ENCODE measurements at places on chromosomes 11 and 22.
A peak's percentile ranks its signal among the peaks of the same experiment; 100 is the strongest.

GRCh38 chr11:105206633-105207032, 67.1 kb upstream of the CARD18 start:
- no peak for DNase-seq

- DNase-seq: peak; percentile 50
Observed at GRCh38 chr11:11843211-11843621, 1.4 kb downstream of the USP47 start.

DNA sequence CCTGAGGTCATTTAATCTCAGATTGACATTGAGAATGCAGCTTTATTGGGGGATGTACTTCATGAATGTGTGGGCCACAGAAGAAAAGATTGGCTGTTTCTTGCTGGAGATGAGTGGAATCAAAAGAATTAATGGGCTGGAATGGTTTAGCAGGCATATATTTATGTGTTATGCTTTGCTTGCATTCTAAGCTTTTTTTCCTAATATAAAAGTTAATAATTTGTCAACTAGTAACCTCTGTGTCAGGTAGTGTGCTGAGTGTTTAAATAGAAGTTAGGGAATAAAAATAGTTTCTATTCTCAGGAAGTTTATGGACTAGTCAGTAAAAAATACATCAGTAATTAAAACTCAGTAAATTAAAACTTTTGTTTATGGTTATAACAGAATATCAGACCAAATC, 67.4 kb upstream of the PRODH start:
- no peak for DNase-seq

DNA sequence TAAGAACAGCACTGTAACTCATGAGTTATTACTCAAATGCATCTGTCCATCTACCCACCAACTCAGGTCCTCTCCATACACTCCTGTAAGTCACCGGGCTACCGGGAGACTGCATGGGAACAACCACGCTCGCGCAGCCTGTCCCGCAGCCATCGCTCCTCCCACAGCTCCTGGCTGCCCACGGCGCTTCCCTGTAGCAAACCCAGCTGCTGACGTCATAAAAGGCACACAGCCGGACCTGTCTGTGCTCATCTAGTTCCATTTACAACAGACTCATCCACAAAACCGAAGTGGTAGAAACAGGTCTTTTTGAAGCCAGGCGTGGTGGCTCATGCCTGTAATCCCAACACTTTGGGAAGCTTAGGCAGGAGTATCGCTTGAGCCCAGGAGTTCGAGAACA, 23.4 kb upstream of the PACSIN2 start:
- no peak for DNase-seq

DNA sequence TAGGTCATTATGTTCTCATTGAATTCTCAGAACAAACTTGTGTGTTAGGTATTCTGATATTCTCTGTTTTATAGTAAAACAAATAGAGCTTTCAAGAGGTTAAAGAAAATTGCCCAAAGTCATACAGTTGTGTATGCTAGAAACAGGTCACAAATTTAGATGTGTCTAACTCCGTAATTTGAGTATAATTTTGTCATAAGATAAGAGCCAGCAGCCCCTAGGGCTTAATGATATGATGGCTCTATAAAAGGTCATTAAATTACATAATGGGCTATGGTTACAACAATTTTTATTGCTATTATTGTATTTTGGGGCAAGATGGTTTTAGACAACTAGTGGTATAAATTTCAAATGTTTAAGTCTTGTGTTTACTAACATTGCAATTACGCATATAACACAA, 701.9 kb downstream of the LUZP2 start:
- DNase-seq: no peak

GRCh38 chr11:17004486-17005148, 9.6 kb downstream of the PLEKHA7 start:
- no peak for DNase-seq

GRCh38 chr22:34639911-34640310, 426.0 kb upstream of the ISX start:
- DNase-seq: no peak

- DNase-seq: no peak
Observed at GRCh38 chr11:44578279-44578678, 12.8 kb downstream of the CD82 start.

DNA sequence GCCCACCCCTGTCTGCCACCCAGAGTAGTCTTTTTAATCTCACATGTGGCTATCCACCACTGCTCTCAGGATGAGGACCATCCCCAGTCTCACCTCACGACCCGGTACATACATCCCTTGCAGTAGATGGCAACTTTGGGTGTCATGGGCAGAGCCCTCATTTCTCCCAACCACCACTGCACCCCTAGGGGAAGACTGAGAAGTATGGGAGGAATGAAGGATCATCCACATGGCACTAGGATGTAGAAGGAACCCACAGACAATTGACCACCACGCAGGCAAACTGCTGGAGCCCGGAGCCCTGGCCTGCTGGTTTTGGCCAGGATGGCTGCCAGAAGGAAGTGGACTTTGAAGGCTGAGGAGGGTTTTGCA, 1.9 kb upstream of the SCARF2 start:
- no peak for DNase-seq

GRCh38 chr11:15969281-15969680, 387.1 kb downstream of the SOX6 start:
- DNase-seq: peak; percentile 69

DNA sequence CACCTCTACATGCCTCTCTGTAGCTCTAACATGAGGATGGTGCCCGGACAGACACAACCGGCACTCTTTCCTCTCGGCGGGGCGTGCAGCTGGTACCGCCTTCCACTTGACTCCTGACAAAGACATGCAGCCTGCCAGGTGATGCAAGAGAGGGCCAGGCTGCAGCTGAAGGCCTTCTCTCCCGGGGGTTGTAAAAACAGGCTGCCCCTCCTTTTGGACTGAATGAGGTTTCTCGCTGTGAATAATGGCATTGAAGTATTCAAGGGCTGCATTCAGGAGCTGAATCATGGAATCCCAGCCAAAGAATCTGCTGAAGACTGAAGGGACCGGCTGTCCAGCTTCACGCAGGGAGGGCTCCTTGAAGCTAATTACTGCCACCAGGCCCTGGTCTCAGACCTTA, 110.9 kb downstream of the GALNT18 start:
- DNase-seq: peak; percentile 69
